ENCODE measurements at places on chromosomes 2 and 18.

DNA sequence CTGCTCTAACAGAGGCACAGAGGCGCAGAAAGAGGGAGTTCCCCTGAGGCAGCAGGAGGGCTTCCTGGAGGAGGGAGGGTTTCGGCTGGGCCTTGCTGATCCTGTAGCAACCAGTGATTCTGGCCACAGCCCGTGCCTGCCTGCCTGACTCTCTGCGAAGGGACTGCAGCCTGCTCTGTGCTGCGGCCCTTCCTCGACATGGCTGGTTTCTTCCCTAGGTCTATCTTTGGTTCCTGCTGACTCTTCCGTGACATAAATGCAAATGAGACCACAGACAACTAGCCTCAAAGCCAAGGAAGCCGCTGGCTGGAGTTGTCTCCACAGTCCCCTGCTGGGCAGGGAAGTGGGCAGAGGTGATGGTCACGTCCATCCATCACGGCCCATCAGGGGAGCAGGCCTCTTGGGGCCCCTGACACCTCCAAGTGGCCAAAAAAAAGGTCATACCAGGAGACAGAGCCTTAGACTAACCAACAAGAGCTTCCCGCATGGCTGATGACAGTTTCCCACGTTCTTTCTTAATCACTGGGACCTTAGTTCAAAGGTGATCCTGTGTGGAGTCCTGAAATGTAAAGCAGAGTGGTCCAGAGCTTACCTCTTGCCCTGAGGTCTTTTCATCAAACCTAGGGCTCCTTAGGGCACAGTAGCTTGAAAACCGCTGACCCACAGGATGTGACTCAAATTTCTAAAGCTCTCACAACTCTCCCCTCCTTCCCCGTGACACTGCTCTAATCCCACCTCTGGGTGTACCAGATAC, 55.3 kb downstream of the HS1BP3 start:
- DNase-seq, result peak; percentile 23

GRCh38 chr18:2508155-2508554, 63.1 kb downstream of the METTL4 start:
- DNase-seq, result no peak

DNA sequence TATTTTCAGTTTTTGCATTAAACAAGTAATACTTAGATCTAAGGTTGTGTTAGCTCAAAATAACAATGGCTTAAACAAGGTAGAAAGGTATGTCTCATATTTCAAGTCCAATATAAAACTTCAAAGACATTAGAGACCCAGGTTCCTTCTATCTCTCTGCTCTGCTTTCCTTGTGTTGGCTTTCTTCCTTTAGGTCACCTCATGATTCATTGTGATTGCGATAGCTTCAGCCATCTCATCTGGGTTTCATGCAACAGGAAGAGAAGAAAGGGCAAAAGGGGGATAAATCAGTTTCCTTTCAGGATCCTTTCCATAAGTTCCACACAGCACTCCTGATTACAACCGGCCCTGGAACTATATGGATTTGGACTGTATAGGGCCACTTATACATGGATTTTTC, 16.0 kb upstream of the TBR1 start:
- DNase-seq, result no peak

DNA sequence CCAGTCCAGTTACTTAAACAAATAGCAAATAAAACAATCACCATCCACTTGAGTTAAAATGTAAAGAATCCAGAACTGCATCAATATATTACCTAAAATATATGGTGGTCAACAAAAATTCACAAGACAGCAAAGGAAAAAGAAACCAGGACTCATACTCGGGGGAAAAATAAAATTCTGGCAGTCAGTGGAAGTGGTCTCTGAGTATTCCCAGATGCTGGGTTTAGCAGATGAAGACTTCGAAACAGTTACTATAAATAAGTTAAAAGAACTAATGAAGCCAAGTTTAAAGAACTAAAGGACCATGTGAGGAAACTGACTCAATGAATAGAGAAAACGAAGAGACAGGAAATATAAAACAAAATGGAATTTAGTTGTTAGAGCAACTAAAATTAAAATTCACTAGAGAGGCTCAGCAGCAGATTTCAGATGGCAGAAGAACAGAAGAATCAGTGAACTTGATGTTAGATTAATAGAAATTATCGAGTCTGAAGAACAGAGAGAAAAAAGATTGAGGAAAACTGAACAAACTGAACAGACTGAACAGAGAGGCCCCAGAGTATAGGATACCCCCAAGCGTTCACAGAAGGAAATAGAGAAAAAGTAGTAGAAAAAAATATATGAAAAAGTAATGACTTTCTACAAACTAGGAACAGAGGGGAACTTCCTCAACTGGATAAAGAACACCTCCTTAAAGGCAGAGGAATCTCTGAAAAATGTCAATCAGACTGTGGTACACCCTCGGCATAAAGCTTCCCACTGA, 27.9 kb downstream of the MGAT4A start:
- no peak for DNase-seq

GRCh38 chr2:232088771-232089170, 127.3 kb downstream of the DIS3L2 start:
- DNase-seq, result no peak

DNA sequence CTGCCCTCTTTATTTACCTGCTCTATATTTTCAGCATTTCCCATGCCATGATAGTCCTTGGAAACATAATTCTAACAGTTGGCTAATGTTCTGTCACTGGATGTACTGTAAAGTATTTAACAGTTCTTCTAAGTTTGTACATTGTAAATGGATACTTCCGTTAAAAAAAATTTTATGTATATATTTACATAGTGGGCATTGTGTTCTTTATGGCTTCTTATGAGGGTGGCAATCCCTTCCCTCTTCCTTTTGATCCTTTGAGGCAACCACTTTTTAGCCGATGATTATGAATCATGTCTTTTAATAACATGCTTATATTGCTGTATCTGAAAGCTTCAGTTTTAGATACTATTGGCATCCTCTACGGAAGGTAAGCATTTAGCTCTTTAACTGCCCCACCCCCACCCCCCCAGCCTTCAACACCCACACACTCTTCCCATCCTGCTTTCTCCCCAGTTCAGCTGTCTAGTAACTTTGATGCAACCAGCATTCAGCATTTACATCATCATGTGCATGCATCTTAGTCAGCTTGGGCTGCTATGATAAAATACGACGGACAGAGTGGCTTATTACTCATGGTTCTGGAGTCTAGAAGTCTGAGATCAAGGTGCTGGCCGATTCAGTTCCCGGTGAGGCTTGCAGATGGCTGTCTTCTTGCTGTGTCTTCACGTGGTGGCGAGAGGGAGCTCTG, 21.0 kb upstream of the EDAR start:
- no peak for DNase-seq
